CD4-positive, alpha-beta memory T cell (primary cell): ENCODE measurements at places on chromosomes 11 and 22. TPM values are rescaled to one million over a fixed set of nuclear protein-coding genes. Genes with fewer than 3 reads are reported as not detected.
A peak's percentile ranks its signal among the peaks of the same experiment; 100 is the strongest.

- H3K4me3 ChIP-seq = peak overlapping the region; percentile 35
- DNase-seq = no peak
- no peaks in the 10 kb centered on the region for H3K27me3 ChIP-seq
Observed at GRCh38 chr11:87081358-87081757, 43.6 kb downstream of the TMEM135 start.

DNA sequence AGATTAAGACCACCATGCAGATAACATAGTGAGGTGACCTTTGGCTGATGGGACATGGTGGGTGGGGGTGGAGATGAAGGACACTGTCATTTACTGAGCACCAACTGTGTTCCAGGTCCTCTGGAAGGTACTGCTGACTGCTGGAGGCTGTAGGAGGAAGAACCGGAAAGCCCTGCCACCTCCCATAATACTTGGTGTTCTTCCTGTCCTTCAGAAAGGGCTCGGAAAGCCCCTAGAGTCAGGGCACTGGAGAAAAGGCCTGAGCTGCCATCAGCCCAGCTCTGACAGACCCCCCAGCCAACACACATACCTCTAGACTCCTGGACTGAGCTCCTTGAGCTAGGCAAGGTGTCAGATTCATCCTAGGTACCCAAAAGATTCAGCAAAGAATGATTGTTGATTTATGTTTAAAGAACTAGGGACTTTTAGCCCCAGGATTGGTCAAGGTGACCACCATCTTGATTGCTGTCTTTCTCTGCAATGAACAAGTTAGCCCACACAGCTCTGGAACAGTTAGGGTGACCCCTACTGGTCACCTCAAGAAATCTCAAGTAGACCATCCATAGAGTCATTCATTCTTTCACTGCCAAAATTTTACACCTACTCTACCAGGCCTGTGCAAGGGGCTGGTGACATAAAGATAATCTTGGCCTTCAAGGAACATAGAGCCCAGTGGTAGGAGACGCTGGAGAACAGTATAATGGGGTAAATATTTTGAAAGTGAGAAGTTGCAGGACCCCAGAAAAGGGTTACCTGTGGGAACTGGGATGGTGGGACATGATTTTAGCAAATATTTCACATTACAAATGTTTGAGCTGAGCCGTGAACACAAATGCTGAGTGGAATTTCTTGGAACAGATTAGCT is 39.4 kb downstream of the IRAG1 start:
- no peak overlapping the region for H3K4me3 ChIP-seq
- peak; percentile 51 for DNase-seq
- H3K27ac ChIP-seq = no peak overlapping the region
- H3K36me3 ChIP-seq = no peaks in the 10 kb centered on the region

GRCh38 chr11:9057888-9058287 is 33.5 kb downstream of the SCUBE2 start:
- H3K4me3 ChIP-seq = no peak overlapping the region
- no peak for DNase-seq
- H3K4me1 ChIP-seq = no peaks in the 10 kb centered on the region
- no peaks in the 10 kb centered on the region for H3K36me3 ChIP-seq
- no peak overlapping the region for H3K27ac ChIP-seq

- no peak for DNase-seq
- peaks cover 8% of the 10 kb centered on the region for H3K4me1 ChIP-seq
- no peak overlapping the region for H3K27ac ChIP-seq
- no peaks in the 10 kb centered on the region for H3K27me3 ChIP-seq
Observed at GRCh38 chr11:32899438-32899837, 6.8 kb downstream of the QSER1 start.

DNA sequence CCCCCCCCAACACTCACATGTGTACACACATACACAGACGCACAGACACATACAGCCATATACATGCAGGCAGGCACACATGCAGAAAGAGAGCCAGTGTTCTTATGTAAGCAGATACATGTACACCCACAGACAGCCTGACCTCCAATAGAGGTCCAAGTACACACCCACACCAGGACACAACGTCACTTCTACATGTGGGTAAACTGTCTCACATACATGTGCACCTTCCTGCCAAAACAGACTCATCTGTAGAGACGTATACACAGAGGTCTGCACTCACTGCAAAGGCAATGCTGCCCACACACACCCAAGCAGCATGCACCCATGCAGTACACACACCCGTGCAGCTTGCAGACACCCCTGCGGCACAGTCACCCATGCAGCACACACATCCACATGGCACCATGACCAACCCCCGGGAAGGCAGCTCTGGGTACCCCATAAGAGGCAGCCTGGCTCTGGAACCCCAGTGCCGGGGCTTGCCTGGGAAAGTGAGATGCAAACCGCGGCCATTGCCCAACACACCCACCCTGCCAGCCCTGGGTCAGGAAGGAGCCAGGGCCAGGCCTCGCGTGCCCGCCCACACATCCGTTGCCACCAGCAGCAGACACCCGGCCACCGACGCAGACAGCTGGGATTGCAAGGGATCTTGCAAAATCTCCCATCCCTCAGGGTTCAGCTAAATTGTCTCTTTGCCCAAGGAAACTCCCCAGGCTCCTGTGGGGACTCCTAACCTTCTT is 10.1 kb downstream of the CASTOR1 start:
- H3K36me3 ChIP-seq = no peaks in the 10 kb centered on the region
- DNase-seq = no peak
- H3K27me3 ChIP-seq = no peaks in the 10 kb centered on the region
- H3K4me3 ChIP-seq = no peak overlapping the region

DNA sequence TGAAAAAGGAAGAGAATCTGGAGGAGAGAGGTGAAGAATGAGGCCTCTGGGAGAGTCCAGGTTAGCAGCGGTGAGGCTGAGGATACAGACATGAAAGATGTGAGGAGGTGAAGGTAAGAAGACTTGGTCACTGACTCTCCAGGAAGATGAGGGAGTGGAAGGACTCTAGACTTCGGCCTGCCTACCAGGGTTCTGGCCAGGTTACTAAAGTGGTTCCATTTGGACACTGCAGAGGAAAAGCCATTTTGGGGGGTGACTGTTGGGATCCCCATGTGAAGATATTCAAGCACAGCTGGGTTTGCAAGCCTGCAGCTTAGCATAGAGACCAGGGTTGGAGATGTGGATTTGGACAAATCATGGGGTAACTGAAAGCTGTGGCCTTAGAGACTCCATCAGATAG is 7.8 kb downstream of the DCHS1 start:
- H3K36me3 ChIP-seq = no peaks in the 10 kb centered on the region
- no peaks in the 10 kb centered on the region for H3K27me3 ChIP-seq
- H3K4me1 ChIP-seq = peaks cover 47% of the 10 kb centered on the region
- peak overlapping the region; percentile 54 for H3K27ac ChIP-seq
- no peak overlapping the region for H3K4me3 ChIP-seq
- no peak for DNase-seq

- H3K4me1 ChIP-seq = peaks cover 40% of the 10 kb centered on the region
- H3K27me3 ChIP-seq = no peaks in the 10 kb centered on the region
- no peak overlapping the region for H3K27ac ChIP-seq
- DNase-seq = no peak
- H3K36me3 ChIP-seq = peaks cover 5% of the 10 kb centered on the region
Observed at GRCh38 chr22:20458530-20459151, 21.0 kb upstream of the SCARF2 start.

- no peak overlapping the region for H3K4me3 ChIP-seq
- H3K36me3 ChIP-seq = no peaks in the 10 kb centered on the region
- DNase-seq = no peak
- no peak overlapping the region for H3K27ac ChIP-seq
Observed at GRCh38 chr11:68351450-68352275, 39.3 kb downstream of the LRP5 start.

- DNase-seq = no peak
- H3K4me1 ChIP-seq = peaks cover 11% of the 10 kb centered on the region
- no peak overlapping the region for H3K27ac ChIP-seq
- H3K27me3 ChIP-seq = no peaks in the 10 kb centered on the region
- no peaks in the 10 kb centered on the region for H3K36me3 ChIP-seq
- no peak overlapping the region for H3K4me3 ChIP-seq
Observed at GRCh38 chr11:68314203-68315170, 2.1 kb downstream of the LRP5 start.

- no peaks in the 10 kb centered on the region for H3K36me3 ChIP-seq
- H3K4me1 ChIP-seq = no peaks in the 10 kb centered on the region
- no peak overlapping the region for H3K4me3 ChIP-seq
- DNase-seq = no peak
Observed at GRCh38 chr11:109275931-109276330, 146.1 kb upstream of the C11orf87 start.

DNA sequence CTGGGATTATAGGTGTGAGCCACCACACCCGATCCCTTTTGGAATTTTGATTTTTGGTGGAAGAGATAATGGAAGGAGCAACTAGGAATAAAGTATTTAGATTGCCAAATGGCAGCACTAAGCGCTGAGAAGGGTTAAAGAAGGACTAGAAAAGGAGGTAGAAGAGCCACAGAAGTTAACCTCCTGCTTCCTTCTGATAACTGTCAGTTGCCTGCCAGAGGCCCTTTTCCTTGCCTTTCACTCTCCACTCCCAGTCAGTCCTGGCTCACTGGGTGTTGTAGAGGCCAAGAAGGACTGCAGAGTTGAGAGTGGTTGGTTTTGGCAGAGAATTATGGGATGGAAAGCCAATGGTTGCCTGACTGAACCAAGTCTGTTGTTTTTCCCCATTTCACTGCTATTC is 19.3 kb downstream of the ZC3H12C start:
- no peak for DNase-seq
- no peaks in the 10 kb centered on the region for H3K4me1 ChIP-seq
- H3K27me3 ChIP-seq = no peaks in the 10 kb centered on the region
- H3K4me3 ChIP-seq = no peak overlapping the region
- no peaks in the 10 kb centered on the region for H3K36me3 ChIP-seq
- no peak overlapping the region for H3K27ac ChIP-seq

- DNase-seq = no peak
- H3K27me3 ChIP-seq = no peaks in the 10 kb centered on the region
- H3K36me3 ChIP-seq = no peaks in the 10 kb centered on the region
- H3K27ac ChIP-seq = no peak overlapping the region
- H3K4me1 ChIP-seq = no peaks in the 10 kb centered on the region
Observed at GRCh38 chr11:92506809-92507336, 282.3 kb downstream of the FAT3 start.

DNA sequence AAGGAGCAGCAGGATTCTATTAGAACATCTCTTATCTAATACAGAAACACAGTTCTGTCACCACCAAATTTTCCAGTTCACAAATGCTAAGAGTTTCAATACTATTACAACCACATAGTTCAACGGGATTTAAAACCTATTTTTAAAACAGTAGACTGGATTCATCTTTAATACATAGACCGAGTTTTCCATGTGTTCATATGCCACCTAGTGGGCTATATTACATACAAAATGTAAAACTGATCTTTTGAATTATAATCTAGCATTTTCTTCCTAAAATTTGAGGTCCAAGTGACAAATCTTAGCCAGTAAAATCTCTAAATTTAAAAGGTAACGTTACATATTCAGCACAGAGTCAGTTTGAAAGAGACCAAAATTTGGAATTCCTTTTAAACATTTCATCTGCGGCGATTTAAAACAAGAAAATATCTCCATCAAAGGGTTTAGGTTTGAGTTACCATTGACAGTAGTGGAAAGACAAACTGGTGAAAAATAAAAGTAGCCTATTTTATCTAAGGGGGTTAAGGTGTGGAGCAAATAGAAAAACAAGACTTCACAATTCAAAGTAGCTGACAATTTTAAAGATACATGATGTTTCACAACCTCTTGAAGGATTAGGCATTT is 269.3 kb upstream of the MPPED2 start:
- no peak overlapping the region for H3K27ac ChIP-seq
- DNase-seq = no peak
- H3K36me3 ChIP-seq = no peaks in the 10 kb centered on the region
- no peaks in the 10 kb centered on the region for H3K27me3 ChIP-seq
- no peak overlapping the region for H3K4me3 ChIP-seq

- H3K4me3 ChIP-seq = no peak overlapping the region
- H3K27me3 ChIP-seq = no peaks in the 10 kb centered on the region
- DNase-seq = no peak
- no peak overlapping the region for H3K27ac ChIP-seq
- peaks cover 9% of the 10 kb centered on the region for H3K4me1 ChIP-seq
Observed at GRCh38 chr11:2293531-2293971, 8.2 kb downstream of the C11orf21 start.

GRCh38 chr11:128297091-128297651 is 290.2 kb downstream of the ETS1 start:
- peak overlapping the region; percentile 1 for H3K27ac ChIP-seq
- no peak for DNase-seq
- no peaks in the 10 kb centered on the region for H3K36me3 ChIP-seq
- peaks cover 100% of the 10 kb centered on the region for H3K4me1 ChIP-seq
- H3K4me3 ChIP-seq = no peak overlapping the region
- no peaks in the 10 kb centered on the region for H3K27me3 ChIP-seq

GRCh38 chr11:43367382-43368178 is 8.9 kb downstream of the TTC17 start:
- no peak overlapping the region for H3K4me3 ChIP-seq
- DNase-seq = no peak
- peaks cover 38% of the 10 kb centered on the region for H3K4me1 ChIP-seq
- H3K27ac ChIP-seq = no peak overlapping the region
- H3K36me3 ChIP-seq = peaks cover 5% of the 10 kb centered on the region

- H3K27ac ChIP-seq = no peak overlapping the region
- H3K4me3 ChIP-seq = no peak overlapping the region
- no peaks in the 10 kb centered on the region for H3K36me3 ChIP-seq
- DNase-seq = no peak
- H3K4me1 ChIP-seq = no peaks in the 10 kb centered on the region
Observed at GRCh38 chr11:19938169-19938856, 222.0 kb downstream of the DBX1 start.

GRCh38 chr11:95149651-95150364 is 60.2 kb downstream of the ENDOD1 start:
- no peaks in the 10 kb centered on the region for H3K36me3 ChIP-seq
- H3K4me3 ChIP-seq = peak overlapping the region; percentile 87
- no peaks in the 10 kb centered on the region for H3K27me3 ChIP-seq
- DNase-seq = no peak

GRCh38 chr22:35344956-35345690 is 35.8 kb upstream of the HMOX1 start:
- peaks cover 14% of the 10 kb centered on the region for H3K36me3 ChIP-seq
- no peak for DNase-seq
- H3K27ac ChIP-seq = no peak overlapping the region

DNA sequence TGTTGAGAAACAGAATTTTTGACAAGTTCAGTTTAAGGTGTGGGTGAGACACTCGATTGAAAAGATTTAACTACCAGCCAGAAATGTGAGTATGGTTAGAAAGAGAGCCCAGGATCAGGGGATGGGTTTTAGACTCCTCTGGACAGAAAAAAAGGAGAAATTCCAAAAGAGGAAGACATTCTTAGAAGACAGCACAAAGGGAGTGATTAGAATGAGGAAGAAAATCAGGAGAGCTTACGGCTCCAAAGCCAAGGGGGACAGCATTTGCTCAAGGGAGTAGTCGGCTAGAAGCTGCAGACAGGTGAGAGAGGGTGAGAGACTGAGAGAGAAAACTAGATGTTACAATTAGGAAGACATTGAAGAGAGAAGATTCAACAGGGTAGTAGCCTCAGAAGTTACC is 166.1 kb downstream of the ADAMTS15 start:
- no peak overlapping the region for H3K4me3 ChIP-seq
- no peaks in the 10 kb centered on the region for H3K36me3 ChIP-seq
- H3K27me3 ChIP-seq = no peaks in the 10 kb centered on the region
- no peak overlapping the region for H3K27ac ChIP-seq
- H3K4me1 ChIP-seq = no peaks in the 10 kb centered on the region

HPX gene
- 0.83 TPM for total RNA-seq

F2 gene
- total RNA-seq = not detected

PARVG gene
- total RNA-seq = 191 TPM

SLN gene
- total RNA-seq = not detected

TMEM184B gene
- 36.6 TPM for total RNA-seq
